Stimulated activated CD8-positive, alpha-beta memory T cell treated with anti-CD3 and anti-CD28 coated beads, Interleukin-15, amount 100 ng/mL, for 4 hours (primary cell): ENCODE measurements at places on chromosomes 6 and 20.

GRCh38 chr6:4756247-4756646, 20.0 kb upstream of the CDYL start:
- no peak for DNase-seq

DNA sequence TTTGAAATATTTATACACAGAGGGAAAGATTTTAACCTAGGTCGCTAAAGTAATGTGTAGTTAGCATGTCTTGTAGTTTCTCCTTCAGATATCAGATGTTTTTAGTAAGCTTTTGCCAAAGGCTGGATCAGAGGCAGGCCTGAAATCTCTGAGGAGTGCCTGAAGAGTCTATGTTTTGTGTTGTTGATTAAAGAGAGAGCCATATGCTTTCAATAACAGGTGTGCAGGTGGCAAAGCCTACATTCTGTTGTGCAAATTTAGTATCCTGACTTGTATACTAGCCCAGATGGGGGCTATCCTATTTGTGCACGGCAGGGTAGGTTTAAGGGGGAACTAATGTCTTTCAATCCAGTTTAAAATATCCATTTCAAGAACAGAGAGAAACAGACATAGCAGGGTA, 167.1 kb upstream of the ATXN1 start:
- DNase-seq: no peak

GRCh38 chr20:36154700-36155628, at the start of gene EPB41L1:
TSS of gene EPB41L1 (plus strand) at chr20:36154740. CDS start at chr20:36173778, 19,038 bp downstream.
- no peak for DNase-seq

GRCh38 chr20:64232794-64233193, 22.8 kb upstream of the PCMTD2 start:
- DNase-seq: no peak

DNA sequence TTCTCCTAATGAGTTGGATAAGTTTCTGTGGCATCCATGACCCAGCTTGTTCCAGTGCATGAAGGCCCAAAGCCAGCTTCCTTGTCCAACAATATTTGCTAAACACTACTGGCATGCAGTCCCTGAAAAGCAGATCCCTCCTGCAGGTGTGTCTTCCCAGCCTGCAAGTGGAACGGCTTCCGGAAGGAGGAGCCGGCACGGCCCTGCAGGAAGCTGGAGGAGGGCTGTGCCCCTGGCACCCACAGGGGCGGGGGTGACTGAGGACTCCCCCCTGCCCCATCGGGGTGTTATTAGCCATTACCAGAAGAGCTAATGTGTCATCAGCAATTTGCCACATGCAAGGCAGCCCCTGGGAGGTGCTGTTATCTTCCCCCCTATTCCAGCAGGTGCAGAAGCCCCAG, 27.4 kb downstream of the NPEPL1 start:
- DNase-seq: no peak

- DNase-seq: no peak
Measured at GRCh38 chr6:9405369-9405768, 970.0 kb upstream of the SLC35B3 start.
